ENCODE measurements at places on chromosomes 11 and 22.
A peak's percentile ranks its signal among the peaks of the same experiment; 100 is the strongest.

DNA sequence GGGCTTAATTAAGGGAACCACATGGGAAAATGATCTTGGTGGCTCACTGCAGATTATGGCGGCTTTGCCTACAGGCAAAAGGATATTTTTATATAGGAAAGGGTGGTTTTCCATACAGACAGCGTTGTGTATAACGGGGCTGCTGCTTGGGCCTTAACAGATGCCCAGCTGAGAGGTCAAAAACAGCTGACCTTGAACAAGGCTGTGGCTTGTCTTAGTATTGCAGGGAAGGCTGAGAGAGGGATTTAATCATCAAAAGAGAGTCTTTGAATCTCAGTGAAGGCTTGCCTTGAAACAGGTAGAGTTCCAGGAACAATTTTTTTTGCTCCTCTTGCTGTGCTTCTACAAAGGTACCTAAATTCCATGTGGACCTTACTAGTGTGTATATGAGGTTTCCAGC is 301.6 kb upstream of the C11orf87 start:
- no peak for DNase-seq

- DNase-seq, result no peak
These were observed 15.3 kb downstream of the NPAT start for GRCh38 chr11:108206969-108207682.

DNA sequence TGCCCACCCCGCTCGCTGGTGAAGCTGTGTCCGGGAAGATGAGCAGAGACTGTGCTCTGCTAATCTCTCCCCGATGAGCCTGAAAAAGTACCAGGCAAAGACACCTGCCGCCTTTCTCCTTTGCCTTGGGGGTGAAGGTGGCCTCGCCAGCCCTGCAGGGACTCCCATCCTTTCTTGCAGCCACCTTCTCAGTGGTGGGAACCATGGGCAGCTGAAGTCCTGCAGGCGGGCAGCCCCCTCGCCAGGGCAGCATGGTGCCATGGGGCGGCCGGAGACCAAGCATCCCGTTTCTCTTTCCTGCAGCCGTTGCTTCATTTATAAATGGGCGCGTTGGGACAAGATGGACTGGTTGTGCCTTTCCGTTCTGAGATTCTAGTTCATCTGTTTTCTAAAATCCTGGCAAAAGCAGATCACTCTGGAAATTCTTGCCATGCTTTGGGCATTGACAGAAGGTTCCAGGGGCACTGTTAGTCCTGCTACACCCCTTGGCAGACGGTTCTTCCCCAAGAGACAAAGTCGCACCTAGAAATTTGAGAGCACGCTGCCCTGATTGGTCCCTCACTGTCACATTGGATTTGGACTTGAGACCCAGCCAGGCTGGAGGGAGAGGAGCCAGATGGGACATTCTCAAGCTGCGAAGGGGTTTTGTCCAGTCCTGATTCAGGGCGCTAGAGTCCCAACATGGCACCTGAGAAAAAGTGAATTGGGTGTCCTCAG is 7.5 kb downstream of the CTTN start:
- DNase-seq, result no peak

DNA sequence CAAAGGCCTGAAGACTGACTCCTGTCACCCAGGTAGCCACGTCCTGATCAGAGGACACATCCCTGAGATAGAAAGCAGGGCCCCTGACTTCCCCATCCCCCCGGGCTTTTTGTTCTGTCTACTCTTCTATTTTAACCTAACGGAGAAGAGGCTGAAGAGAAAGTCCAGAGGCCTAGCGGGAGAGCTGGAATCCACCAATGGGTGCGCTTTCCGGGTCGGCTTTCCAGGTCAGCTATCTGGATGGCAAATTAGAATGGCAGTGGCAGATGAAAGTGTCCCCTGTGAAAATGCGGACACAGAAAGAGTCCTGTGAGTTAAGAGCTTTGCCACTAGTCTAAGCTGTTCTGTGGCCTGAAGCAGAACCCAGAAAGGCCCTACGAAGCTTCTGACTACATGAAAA is 13.1 kb upstream of the SERPING1 start:
- DNase-seq, result peak; percentile 10

GRCh38 chr22:37968452-37969251 is 15.2 kb downstream of the POLR2F start:
- DNase-seq, result no peak

DNA sequence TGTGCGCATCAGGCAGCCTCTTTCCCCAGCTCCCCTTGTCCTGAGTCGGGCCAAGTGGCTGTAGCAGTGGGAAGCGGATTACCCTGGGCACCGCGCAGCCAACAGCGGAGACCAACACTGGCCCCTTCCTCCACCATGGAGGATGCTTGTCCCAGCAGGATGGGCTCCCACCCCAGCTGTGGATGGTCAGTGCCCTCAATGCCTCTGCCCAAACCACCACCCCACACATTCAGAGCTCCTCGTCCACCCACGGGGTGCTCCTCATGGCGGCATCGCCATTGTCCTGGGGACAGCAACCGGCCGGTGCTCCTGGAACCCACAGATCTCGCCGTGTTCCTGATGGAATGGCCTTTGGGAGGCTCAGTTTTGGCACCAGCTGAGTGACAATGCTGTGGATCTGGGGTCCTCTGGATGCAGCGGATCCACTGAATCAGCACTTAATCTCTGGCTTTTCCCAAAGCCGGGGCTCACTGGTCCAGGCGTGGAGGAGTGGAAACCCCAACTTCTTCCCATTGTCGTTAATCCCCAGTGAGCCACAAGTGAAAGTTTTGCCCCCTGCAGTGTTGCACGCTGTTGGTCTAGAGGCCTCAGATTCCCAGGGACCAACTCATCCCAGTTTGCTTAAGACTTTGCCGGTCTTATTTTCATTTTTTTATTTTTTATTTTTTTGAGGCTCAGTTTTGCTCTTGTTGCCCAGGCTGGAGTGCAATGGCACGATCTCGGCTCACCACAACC is 4.1 kb upstream of the B4GALNT4 start:
- peak; percentile 49 for DNase-seq

GRCh38 chr22:36238373-36239149 is 766 bp downstream of the APOL2 start:
- DNase-seq, result peak; percentile 79

GRCh38 chr11:102994105-102994504 is 38.6 kb upstream of the MMP13 start:
- DNase-seq, result no peak

GRCh38 chr11:70270877-70271648 is 573 bp downstream of the PPFIA1 start:
- DNase-seq, result peak; percentile 93

- DNase-seq, result no peak
These were observed 297.2 kb downstream of the LUZP2 start for GRCh38 chr11:24794064-24794463.

DNA sequence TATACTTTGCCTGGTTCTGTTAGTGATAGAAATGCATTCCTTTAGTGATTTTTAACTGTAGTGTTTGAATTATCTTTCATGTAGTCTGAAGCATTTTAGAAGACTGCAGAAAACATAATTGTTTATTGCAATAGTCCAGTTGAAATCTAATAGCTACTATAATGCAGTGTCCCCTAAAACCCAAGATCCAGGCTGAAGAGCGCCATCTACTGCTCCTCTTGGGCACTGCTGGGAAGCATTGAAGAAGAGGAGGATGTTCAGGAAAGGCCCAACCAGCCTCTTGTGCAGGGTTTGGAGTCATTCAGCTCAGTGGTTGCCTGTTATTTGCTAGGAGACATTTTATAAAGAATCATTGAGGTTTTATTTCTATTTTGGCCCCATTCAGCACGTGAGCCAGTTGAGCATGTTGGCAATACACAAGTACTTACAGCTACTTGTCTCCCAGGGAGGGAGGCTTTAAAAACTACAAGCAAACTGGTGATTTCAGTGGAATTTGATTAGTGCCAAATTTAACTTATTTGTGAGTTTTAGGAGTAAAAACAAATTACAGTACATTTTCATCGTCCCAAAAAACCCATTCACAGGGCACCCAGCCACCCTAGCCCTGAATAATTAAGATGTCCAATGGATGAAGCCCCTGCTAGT is 74.9 kb upstream of the HORMAD2 start:
- no peak for DNase-seq

DNA sequence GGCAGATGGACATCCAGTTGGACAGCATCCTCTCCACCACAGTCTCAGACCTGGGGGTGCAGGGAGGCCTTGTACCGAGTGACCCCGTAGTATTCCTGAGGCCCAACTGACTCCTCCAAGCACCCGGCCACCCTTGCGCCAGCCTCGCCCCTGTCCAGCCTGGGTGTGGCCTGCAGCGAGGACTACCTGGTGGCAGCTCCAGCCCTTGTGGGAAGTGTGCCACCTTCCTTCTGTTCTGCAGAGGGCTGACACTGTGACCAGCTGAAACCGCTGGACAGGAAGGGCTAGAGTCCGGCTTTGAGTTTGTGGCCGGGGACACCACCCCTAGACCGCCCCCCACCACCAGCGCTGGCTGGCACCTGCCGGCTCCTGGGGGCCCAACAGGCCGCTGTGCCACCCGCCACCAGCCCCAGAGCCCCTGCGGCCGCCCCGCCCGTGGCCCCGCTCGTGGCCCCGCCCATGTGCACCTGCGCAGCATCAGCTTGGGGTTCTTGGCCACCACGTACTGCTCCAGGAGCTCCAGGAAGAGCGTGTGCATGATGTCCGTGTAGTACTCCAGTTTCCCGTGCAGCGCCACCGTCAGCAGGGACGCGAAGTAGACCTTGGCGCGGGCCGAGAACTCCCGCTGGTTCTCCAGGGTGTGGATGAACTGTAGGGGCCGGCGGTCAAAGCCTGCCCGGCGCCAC is 10.0 kb upstream of the MAPK11 start:
- DNase-seq, result no peak
